NCI-H446 treated with DMSO at 0.1 percent for 48 hours (cell line): ENCODE measurements at places on chromosomes 5 and 9.

GRCh38 chr5:156394642-156395305, 67.8 kb downstream of the SGCD start:
- DNase-seq = peak; percentile 15

- DNase-seq = no peak
Observed at GRCh38 chr9:89845321-89845720, 240.5 kb downstream of the GADD45G start.

DNA sequence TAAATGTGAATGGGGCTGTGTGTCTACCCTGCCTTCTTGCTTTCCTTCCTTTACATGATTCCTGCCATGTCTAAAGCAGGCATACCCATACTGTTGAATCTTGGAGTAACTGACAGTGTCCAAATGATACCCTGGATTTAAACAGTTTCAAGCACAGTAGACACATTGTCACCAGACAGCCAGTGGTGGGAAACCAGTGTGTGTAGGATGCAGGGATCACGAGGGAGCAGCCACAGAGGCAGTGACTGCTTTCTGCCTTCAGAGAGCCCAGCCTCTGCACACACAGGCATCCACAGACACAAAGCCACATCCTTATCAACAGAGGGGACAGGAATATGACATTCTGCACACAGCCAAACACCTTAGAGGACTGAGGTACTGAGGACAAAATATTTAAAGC, 184.2 kb upstream of the TBCA start:
- no peak for DNase-seq

- DNase-seq = no peak
Observed at GRCh38 chr5:124869426-124870033, 123.1 kb upstream of the ZNF608 start.

- peak; percentile 37 for DNase-seq
Observed at GRCh38 chr5:58787987-58788386, 205.1 kb downstream of the RAB3C start.

DNA sequence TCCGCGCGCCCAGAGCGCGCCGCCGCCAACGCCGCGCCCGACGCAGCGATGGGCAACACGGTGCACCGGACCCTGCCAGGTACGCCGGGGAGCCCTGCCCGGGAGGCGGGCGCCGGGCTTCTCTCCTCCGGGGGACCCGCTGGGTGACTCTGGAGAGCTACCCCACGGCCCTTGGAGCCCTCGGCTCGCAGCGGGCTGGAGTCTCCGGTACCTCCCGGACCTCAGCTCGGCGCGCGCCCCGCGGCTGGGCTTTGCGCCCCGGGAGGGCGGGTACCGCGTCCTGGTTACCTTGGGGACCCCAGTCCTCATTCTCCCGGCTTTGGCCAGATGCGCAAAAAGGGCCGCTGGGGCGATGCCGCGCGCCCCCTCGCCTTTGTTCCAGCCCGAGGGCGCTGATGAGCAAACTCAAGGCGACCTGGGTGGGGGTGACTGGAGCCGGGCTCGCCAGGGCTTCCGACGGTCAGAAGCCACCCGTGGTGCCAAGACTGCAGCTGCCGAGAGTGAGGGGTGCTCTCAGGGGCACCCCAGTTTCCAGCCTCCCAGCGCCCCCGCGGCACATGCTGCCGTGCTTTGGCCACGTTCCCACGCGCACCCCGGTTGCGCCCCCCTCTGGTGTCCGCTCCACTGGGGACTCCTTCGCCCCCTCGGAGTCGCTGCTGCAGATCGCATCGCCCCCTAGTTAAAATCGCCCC, 442 bp downstream of the NEURL1B start:
- no peak for DNase-seq

DNA sequence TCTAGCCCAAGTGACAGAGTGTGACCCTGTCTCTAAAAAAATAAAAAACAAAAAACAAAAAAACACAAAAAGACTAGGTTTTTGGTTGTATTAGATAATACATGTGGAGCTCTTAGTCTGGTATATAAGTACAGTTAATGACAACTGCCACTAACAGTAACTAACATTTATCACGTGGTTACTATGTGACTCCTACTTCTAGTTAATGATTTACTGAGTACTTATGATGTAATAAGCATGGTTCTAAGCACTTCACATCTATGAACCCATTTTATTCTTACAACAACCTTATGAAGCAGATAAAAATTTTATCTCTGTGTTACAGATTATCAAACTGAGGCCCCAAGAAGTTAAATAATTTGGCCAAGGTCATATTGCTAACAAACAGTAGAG, 6.1 kb upstream of the TMEFF1 start:
- DNase-seq = no peak

- DNase-seq = no peak
Observed at GRCh38 chr5:2579126-2579525, 172.4 kb downstream of the IRX2 start.

DNA sequence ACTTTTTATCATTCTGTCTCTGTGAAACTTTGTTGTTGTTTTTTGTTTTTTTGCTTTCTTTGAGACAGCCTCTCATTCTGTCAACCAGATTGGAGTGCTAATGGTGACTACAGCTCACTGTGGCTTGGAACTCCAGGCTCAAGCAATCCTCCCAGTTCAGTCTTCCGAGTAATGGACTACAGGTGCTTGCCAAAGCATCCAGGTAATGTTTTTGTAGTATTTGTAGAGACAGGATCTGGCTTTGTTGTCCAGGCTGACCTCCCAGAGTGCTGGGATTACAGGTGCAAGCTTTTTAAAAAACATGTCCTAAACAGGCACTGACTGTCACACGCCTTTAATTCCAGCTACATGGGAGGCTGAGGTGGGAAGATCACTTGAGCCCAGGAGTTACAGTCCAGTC, 235.1 kb downstream of the MEF2C start:
- DNase-seq = no peak
